NCI-H2081 treated with DMSO at 0.1 percent for 48 hours (cell line): ENCODE measurements at places on chromosomes 2 and 18.

GRCh38 chr2:64101141-64101591 lies 43.1 kb downstream of the PELI1 start:
- no peak for DNase-seq

DNA sequence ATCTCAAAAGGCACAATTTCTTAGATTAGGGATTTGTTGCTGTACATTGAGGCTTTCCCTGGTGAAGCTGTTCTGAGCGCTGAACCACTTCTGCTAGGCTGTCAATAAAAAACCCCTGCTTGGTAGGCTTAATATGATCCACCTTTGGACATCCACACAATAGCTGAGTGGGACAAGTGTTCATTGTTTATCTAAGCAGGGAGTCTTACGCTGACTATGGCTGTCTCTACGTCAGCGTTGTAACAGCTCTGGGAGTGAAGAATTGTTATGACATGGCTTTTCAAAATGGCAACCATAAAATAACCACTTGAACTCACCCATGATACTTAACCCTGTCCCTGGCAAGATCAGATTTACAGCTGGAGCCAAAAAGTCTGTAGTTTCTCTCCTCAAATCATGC lies 111.5 kb upstream of the SULT1C3 start:
- DNase-seq, result no peak

- DNase-seq, result no peak
These were observed 942.4 kb upstream of the GYPC start for GRCh38 chr2:125713533-125713932.

- DNase-seq, result no peak
These were observed 199.4 kb downstream of the NYAP2 start for GRCh38 chr2:225598897-225599296.

DNA sequence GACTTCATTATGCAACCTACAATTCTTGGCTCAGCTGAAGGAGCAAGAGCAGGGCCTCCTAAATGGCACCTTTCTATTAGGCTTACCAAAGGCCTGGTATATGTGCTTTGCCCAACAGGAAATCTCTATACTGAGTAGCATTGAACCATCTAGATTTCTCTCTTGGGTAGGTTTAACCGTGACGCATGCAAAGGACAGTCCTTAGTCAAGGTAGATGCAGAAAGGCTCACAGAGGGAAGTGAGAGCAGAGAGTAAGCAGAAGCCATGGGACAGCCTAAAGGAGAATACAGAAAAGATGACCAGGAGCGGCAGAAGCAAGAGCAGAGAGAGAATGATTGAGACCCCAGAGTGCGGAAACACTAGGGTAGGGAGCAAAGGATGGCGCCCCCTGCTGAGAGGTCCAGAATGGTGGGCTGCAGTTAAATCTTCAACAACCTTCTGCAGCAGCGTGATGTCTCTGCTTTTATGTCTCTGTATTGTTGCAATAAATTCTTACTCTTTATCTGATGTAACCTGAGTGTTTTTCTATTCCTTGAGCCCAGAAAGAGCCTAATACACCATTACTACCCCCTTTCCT lies 4.7 kb upstream of the OSBPL1A start:
- DNase-seq, result no peak

- DNase-seq, result no peak
These were observed 400.3 kb downstream of the MTX2 start for GRCh38 chr2:176669398-176670174.

DNA sequence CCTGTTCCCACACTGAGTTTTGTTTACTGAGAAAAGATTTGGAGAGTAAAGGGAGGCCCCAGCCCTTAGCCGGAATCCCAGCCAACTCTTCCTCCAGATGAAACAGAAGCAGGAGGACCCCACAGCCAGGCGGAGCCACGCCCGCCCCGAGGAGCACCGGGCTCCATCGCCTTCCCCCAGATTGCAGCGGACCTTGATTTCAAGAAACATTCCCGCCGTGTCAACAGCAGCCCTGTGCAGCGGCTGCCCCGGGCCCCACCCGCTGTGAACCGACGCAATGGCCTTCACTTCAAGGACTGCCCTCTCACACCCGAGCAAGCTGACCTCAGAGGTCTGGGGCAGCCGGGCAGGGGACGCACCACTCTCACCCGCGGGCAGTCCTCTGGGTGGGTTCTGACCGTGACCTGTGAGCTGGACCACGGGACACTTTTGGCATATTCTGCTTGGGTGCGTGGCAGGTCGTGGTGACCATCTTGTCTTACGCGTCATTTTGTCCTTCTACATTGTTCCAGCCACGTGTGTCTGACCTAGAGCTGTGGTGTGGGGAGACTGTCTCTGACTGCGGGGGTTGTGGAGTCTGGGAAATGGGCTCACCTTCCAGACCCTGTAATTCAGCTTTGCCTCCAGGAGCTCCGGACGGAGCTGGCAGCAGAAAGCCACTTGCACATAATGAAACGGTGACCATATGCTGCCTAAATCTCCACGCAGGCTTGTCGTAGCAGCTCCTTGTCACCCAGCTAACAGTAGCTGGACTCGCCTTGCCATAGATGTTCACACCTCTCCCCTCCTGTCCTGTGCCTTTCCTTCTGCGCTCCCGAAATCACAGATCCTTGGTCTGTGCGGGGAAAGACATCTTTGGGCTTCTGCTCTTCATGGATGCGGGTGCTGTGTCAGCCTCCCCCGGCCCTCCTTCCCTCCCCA lies 32.0 kb upstream of the INHBB start:
- DNase-seq, result no peak

GRCh38 chr18:27645929-27646328 lies 460.8 kb upstream of the CHST9 start:
- no peak for DNase-seq

GRCh38 chr2:24672589-24672988 lies 120.6 kb downstream of the PTRHD1 start:
- DNase-seq, result no peak

GRCh38 chr2:23656597-23656973 lies 270.3 kb downstream of the ATAD2B start:
- no peak for DNase-seq

DNA sequence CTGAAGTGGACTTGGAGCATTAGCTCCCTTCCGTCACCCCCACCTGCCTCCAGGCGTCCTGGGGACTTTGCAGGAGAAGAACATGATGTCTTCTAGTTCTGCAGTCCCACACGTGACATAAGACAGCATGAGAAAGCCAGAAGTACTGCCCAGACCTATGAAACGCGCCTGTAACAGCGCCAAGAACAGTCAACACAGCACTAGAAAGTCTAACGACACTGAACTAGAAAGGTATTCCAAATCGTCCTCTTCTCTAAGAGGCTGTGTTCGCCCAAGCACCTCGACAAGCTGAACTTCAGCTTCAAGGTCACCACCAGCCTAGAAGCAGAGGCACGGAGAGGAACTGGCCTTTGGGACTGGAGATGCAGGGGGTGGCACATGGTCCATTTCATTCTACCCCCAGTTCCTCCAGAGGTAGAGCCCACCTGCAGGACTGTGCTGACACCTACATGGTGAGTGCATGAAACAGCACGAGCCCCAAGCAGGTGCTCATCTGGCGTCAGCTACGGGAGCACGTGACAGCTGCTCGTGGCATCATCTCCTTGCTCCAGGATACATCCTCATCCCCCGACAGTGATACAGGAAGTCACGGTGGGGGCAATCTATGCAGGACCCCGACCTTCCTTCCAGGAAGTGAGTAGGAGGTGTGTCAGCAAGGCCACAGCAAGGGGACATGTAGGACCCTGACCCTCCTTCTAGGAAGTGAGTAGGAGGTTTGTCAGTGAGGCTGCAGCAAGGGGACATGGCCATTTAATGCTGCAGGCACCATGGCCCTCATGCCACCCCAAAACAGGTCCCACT lies 3.7 kb downstream of the HDAC4 start:
- DNase-seq, result no peak

- DNase-seq, result no peak
These were observed 42.1 kb downstream of the INSIG2 start for GRCh38 chr2:118130385-118130784.

DNA sequence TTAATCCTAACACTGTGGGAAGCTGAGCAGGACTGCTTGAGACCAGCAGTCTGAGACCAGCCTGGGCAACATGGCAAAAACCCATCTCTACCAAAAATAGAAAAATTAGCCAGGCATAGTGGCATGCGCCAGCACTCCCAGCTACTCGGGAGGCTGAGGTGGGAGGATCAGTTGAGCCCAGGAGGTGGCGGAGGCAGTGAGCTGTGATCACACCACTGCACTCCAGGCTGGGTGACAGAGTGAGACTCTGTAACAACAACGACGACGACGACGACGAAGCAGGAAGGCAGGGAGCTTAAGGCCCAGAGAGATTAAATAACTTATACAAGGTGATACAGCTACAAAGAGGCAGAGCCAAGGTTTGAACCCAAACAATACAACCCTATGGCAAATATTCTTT lies 37.3 kb downstream of the CFAP36 start:
- DNase-seq, result no peak

GRCh38 chr2:240909216-240909974 lies 3.3 kb downstream of the CROCC2 start:
- DNase-seq, result no peak

DNA sequence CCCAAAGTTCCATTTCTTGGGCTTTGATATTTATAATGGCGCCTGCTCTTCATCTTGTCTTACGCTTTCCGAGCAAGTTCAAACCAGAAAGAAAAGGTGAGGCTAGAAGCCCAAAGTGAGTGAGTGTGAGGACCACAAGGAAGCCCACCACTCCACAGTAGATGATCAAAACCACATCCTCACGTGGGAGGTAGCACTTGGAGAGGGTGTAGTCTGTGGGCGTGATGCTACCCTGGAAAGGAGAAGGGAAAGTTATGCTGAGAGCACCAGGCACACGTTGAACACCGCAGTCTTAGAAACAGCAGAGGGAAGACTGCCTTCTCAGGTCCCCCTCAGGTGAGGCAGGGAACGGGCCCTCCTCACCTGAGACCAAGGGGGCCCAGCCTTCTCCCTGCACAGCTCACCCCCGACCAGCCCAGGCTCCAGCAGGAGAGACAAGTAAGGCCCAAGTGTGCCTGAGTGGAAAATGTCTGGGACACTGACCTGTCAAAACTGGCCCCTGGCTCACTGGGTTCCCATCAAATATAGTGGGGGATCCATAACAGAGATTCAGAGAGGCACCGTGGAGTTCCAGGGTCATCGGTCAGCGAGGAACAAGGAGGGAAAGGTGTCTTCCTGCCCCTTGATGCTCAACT lies 23.6 kb downstream of the MPPE1 start:
- DNase-seq, result no peak

DNA sequence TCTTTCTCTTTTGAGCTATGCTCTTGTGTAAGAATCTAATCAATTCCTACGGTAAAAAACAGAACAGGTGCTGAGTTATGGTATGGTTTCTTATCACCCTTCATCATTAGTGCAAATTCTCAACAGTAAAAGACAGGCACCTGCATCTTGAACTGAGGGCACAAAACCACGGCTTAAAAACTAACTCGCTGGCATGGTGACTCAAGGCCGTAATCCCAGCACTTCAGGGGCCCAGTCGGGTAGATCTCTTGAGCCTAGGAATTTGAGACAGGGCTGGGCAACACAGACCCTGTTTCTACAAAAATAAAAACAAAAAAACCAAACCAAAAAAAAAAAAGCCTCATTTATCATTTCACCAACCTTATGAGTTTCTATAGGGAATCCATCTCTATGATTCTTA lies 33.3 kb downstream of the THAP4 start:
- no peak for DNase-seq

- DNase-seq, result no peak
These were observed 194.4 kb downstream of the RPIA start for GRCh38 chr2:88885679-88886416.

DNA sequence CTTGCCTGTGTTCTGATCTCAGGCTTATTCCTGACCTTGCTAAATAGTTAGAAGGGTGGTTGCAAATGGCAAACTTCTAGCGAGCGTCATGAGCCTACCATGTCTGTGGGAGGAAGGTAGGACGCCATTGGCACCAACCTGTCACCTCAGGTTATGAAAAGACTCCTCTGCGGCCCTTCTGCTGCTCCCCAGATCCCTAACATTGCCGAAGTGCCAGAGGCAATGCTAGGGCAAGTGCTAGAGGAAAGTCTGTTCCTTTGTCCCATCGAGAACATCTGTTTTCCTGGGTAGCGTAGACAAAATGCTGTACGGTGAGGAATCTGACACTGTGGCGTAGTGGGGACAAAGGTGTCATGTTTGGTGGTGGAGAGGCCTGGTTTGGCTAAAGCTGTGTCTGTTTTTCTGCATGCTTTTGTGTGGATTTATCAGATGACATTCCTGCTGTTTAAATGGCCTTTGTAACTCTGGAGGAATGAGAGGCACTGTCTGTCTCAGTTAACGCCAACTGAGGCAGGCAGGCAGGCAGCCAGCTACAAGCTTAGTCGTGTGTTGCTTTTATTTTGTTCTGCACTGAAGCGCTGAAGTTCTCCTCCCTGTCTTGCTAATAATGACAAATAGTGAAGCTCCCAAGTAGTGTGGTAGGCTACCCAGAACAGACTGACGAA lies 94.1 kb downstream of the PRPF40A start:
- no peak for DNase-seq

DNA sequence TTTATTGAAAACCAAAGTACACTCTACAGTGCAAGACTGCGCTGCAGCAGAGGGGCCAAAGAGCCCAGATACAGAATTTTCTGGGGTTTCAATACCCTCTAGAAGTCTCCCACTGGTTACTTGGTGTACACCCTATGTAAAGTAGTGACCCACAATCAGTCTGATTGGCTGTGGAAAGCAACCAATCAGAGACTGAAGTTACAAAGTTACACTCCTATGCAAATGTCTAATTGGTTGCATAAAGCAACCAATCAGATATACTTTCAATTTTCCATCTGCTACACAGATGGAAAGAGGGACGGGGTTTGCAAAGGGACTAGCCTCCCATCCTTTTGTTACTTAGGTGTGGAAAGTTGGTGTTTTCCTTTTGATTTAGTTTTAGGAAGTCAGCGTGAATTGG lies 198.9 kb upstream of the SH3BP4 start:
- DNase-seq, result no peak

DNA sequence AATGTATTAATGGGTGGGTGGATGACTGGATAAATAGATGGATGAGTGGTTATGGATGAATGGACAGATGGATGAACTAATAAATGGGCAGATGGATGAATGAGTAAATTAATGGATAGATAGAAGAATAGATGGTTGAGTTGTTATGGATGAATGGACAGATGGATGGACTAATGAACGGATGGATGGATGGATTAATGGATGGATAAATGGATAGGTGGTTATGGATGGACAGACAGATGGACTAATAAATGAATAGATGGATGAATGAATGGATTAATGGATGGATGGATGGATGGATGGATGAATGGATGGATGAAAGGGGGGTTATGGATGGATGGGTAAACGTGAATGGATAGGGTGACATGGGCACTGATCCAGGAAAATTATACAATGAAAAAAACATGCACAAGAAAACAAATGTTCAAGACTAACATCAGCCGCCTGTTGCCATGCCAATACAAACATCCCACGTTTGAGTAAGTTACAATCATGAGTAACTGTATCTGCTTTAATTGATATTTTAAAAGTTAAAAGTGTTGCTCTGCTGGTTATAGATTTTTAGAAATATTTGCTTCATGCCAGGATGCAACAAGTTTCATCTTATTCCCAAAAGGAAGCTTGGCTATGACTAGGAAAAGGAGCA lies 20.8 kb downstream of the PXDN start:
- DNase-seq, result no peak
